ENCODE measurements at places on chromosomes 5 and 9.

DNA sequence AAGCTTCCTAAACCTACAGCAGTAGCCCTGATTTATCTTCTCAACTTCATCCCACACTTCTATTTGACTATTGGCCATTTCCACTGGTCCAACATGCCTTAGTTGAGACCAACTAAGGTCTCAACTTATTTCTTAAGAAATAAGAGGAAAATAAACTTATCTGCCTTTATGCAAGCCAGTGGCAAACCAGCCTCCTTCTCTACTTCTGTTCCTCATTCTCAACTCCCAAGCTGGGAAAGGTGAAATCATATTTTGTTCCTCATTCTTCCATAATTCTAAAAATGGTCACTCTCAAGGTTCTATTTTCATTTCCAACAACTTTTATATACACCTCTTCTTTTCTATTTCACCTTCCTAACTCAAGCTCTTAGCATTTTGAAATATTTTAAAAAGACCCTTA lies 149.6 kb upstream of the C9orf72 start:
- DNase-seq = no peak

GRCh38 chr9:3507395-3508077 lies 18.3 kb downstream of the RFX3 start:
- no peak for DNase-seq

DNA sequence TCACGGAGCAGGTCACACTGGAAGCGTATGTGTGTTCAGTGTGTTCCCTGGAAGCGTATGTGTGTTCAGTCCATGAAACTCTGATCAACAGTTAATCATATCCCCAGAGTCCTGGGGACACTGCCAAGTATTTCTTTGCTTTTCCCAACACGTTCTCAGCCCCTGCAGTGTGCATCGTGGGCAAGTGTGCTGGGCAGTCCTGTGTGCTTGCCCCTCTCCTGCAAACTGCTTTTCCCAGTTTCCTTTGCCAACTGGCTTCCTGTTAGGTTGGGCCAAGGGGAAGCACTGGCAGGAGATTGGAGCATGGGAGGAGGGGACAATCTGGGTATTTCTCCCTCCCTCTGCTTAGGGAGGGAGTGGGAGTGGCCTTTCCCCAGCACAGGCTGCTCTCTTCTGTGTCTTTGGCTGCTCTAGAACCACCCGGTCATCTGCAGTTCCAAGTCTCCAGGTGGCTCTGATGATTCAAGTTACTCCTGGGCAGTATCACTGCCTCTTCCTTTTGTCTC lies 36.8 kb upstream of the NEK6 start:
- DNase-seq = peak; percentile 21

GRCh38 chr5:102324714-102325113 lies 28.6 kb upstream of the SLCO4C1 start:
- DNase-seq = no peak

DNA sequence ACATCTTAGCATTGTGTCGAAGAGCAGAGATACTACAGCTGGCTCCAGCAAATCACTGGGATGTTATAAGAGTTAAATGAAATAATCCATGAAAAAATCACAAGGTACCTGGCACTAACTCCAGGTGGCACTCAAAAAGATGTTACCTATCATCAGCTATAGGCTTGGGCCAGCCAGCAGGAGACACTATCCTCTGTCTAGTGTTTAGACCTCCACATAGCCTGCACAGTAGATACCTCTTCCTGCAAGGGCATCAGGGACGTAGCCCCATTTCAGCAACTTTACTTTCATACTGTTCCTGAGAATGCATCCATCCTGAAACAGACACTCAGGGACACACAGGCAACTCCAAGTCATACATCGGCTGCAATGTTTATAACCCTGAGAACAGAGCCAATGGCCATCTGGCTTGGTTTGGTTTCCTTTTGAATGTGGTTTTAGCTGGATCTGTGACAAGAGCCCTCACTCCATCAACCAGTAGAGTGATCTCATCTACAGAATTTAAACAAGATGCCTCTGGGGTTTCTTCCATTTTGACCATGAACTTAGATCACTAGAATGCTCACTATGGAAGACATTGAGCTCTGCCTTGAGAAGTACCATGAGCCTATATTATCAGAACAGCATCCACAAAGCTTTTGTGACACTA lies 69.9 kb downstream of the TLE1 start:
- DNase-seq = no peak

- DNase-seq = no peak
These were observed 54.9 kb upstream of the ZSWIM6 start for GRCh38 chr5:61277190-61277589.

DNA sequence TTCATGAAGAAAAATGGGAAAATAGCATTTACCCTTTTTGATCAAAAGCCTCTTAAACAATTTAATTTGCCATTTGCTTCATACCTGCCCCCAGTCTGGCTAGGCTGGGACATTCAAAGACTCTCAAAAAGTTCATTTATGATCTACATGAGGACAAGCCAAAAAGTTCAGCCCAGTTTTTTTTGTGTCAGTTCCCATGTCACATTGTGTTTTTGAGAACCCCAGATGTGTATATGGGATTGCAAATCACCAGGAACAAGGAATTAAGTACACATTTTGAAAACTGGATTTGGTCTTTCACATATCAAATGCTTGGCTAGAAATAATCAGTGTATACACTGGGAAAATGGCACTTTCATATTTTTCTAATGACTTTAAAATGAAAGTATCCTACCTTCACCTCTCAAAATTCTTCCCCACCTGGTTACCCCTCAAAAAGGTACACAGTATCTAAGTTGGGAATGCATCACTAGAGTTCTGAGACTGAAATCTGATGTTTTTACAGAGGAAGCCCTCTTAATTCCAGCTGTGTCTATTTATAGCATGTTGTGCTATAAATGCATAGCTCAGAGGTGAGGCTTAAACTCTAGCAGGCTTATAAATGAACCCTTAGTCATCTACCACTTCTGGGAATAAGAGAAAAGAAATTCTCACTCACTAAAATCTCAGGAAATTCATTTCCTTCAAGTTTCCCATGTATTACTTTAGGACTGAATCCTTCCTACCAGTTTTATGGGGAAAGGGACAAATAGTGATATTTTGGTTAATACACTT lies 9.3 kb downstream of the STOM start:
- DNase-seq = no peak

GRCh38 chr5:31047007-31047406 lies 146.5 kb upstream of the CDH6 start:
- DNase-seq = no peak

DNA sequence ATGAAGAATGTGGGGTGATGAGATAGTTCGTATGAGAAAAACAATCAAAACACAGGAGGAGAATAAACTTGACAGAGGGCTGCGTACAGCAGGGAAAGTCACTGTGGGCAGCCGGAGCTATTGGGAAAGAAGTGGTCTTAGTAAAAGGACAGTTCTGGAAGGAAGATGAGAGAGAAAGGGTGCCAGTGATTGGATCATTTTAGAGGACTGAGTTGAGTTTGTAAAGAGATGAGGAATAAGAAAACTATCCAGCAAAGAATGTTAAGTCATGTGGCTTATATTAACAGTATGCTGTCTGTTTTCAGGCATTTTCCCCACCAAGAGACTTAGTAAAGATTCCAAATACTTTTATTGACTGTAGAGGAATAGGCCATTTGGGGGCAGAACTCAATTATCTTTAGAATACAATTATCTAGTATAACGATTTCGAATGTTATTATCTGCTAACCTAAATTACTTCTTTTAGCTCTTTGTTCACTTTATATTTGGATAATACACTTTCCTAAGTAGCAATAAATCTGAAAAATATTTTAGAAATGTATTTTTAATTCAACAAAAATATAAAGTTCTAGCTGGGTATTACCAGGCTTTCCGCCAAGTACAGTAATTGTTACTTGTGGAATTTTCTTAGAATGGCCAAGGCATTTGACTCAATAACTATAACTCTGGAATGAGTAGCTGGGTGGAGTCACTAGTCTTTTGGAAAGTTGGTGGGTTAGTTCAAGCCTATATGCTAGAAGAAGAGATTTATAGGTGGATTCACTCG lies 15.5 kb upstream of the LOX start:
- no peak for DNase-seq

DNA sequence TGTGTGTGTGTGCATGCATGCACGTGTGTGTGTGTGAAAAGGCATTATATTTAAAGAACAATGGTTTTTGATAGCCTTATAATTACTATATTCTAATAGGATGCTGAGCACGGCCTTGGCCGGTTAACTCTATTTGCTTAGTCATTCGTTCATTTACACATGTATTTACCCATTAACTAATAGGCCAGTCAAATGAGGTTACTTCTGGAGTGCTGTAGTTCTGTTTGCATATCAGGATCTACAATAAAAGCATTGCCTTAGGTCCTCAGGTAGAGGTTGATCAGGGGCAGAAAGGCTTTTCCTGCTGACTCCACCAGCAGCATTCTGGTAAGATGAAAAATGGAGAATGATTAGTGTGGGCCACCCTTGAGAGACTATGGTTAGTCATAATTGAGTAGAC lies 219.0 kb downstream of the COMMD10 start:
- no peak for DNase-seq

GRCh38 chr5:177154003-177154643 lies 20.6 kb downstream of the NSD1 start:
- DNase-seq = no peak

- DNase-seq = no peak
These were observed 960 bp downstream of the SECISBP2 start for GRCh38 chr9:89319015-89319905.

DNA sequence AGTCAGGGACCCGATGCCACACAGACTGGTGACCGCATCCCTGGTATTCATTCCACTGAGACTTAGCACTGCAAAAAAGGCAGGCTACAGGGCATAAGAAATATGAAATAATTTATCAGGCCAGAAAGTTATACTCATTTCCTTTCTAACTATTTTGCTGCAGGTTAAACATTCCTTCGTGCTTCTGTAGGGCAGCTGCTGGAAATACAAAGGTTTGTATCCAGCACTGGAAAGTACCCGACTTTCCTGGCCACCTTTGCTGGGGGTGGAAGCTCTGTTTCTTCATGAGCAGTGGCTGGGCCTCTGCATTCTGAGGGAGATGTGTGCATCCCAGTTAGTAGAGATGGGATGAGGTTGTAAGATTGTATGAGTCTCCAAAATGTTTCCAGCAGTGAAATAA lies 478.6 kb upstream of the WWC1 start:
- no peak for DNase-seq

DNA sequence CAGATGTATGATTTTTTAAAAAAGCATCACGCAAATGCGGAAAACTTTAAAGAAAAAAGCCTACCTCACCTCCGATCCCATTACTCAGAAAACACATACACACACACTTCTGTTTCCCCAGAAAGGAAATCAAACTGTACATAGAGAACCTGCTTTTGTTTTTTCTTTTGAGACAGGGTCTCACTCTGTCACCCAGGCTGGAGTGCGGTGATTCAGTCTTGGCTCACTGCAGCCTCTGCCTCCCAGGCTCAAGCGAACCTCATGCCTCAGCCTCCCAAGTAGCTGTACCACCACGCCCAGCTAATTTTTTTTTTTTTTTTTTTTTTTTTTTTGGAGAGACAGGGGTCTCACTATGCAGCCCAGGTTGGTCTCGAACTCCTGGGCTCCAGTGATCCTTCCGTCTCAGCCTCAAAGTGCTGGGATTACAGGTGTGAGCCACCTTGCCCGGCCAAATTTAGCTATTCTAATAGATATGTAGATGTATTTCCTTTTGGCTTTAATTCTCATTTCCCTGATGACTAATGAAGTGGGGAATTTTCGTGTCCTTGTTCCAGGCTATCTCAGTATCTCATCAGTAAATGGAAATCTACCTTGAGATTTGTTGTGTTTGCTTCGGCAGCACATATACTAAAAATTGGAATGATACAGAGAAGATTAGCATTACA lies 25.7 kb upstream of the EEIG1 start:
- no peak for DNase-seq

GRCh38 chr5:113044776-113045465 lies 68.3 kb downstream of the DCP2 start:
- DNase-seq = no peak

DNA sequence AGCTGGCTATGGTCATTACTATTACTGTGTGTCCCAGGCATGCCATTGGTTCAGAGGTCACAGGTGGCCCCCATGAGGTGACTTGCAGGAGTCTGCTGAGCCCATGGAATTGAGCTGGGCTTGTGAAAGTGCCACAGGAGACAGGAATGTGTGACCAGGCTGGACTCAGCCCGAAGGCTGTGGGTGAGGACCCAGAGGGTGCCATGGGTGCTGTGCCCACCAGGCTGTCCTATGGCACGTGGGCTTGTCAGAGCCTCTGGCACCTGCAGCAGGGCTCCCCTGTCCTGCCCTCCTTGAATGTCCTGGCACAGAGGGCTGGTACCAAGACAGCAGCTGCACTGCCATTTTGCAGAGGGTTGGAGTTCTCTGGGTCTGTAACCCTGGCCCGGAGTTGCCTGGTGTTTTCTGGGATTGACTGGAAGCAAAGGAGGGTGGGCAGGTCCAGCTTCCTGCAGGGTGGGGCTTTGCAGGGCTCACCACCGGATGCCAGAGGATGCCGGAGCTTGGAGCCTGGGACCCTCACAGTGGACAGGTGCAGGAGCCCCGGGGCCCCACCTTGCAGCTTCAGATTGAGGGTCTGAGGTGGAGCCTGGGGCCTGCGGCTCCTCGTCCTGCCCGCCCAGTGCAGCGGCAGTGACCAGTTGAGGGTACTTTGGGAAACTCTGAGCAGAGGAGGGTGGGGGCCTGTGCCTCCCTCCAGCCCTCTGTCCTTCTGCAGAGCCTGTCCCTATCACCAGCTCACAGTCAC lies 14.2 kb downstream of the COL5A1 start:
- no peak for DNase-seq

- DNase-seq = no peak
These were observed 1.4 kb downstream of the GPX3 start for GRCh38 chr5:151021746-151022145.

GRCh38 chr5:95027775-95028174 lies 257.1 kb downstream of the MCTP1 start:
- DNase-seq = no peak

GRCh38 chr5:68053202-68053601 lies 162.4 kb upstream of the PIK3R1 start:
- no peak for DNase-seq

GRCh38 chr9:134559013-134559412 lies 82.6 kb upstream of the COL5A1 start:
- no peak for DNase-seq

DNA sequence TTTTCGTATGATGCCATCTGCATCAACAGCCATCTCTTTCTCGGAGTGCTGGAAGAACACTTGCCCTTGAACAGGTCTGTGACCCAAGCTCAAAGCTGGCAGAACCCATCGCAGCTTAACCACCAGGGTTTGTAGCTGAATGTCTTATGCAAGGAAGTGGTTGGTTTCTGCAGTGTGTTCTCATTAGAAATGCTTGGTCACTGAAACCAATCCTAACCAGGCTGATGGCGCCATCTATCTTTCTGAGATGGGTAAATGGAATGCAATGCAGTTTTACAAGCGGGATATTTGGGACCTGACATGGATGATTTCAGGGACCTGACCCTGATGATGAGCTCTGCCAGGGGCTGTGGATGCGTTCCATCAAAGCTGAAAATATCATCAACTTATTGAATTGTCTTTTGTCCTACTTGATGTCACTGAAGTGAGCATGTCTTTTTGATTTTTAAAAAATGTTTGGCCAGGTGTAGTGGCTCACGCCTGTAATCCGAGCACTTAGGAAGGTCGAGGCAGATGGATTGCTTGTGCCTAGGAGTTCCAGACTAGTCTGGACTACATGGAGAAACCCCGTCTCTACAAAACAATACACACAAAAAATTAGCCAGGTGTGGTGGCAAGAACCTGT lies 28.7 kb downstream of the DMRT3 start:
- no peak for DNase-seq
